ENCODE measurements at places on chromosomes 6 and 20.

DNA sequence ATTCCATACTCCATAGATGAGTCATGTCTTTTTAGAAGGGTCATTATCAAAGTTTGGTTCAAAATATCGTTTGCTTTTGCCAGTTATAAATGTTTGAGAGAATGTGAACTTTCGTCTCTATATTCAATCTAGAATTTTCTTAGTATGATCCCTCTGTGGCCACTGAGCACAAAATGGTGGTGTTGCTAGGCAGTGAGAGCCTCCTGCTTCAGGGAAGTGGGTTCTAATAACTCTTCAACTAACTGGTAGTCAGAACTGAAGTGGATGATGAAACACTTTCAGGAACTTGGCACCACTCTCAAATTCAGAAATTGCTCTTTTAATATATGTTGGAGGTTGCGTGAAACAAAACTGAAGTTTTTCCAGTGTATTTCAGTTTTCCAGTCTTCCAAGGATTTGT lies 125.0 kb upstream of the DOK5 start:
- no peak for DNase-seq

DNA sequence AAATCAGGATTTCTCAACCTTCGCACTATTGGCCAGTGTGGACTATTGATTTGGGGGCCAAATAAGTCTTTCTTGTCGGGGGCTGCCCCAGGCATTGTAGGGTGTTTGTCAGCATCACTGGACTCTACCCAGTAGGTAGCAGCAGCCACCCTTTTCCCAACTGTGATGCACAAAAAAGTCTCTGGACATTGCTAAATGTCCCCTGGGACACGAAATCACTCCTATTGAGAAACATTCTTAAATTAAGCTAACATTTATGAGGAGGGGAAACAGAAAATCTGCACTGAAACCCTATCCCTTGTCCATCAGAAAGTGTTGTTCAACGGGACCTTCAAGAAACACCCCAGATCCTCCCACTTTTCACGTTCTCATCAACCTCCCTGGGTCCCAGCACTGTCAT lies 54.2 kb downstream of the NFATC2 start:
- no peak for DNase-seq

GRCh38 chr6:140957386-140957785 lies 1175.3 kb upstream of the GJE1 start:
- DNase-seq, result no peak

DNA sequence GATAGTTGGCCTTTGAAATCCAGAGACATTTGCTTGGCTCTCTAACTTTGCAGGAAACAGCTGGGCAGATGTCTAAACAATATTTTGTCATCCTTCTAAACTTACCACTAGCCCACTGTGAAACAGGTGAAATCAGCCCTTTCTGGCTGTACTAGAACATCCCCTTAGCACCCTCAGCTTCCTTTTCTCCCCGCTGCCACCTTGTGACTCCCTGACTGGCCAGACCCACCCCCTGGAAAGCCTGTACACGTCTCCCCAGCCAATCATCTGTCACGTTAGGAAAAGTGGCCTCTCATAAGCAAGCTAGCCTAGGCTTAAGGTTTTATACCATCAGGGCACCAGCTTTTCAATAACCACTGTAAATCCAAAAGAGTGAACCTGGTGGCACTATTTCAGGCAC lies 88.6 kb upstream of the E2F3 start:
- no peak for DNase-seq

DNA sequence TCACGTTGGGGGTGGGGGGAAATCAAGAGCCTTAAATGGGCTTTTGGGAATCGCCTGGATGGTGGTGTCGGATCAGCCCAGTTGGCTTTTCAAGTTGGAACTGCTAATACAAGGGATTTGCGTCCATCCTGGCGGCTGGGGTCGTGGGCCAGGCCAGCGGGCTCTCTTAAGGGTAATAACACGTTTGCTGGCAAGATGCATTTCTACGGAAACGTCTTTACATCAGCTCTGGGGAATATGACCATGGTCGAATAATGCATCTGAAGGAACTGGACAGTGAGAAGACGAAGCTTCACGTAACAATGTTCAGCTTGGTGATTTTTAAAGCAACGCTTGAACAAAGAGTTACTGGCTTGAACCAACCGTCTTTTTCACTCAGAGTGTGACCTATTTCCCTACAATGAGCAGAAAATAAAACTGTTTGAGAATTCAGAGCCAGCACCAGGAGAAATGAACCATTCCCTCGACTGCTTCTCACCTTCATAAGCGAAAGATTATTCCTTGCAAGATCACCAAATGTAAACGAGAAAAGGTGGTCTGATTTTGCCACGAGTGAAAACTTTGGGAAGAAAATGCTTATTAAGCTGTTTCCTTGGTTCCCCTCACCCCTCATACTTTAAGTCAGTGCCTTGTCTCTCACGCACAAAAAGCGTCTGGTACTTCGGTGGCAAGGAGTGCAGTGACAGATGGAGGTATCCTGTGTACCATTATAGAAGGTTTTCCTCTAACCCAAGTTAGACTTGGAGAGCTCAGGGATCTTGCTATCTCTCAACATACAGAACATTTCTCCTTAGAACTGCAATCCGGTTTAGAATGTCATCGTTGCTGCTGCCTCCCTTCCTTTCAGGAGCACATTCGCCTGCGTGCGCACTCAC lies 1.4 kb upstream of the MARCKS start:
- DNase-seq, result no peak

- no peak for DNase-seq
These were observed 142.1 kb downstream of the TAF4 start for GRCh38 chr20:61923371-61924166.

DNA sequence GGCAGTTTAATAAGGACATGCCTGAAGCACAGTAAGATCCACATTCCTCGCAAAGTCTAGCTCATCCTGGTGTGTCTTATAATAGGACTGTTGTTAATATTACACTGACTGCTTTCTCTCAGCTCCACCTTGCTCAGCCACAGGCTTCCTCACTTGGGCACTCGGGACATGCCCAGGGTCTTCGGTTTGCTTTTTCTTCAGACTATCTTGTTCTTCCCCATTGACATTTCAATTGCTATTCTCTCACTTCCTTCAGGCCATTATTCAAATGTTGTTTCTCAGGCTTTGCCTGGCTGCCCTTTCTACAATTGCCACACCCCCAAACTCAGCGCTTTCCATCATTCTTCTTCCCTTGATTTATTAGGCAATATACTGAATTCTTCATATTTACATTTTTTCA lies 274.8 kb upstream of the RGS17 start:
- DNase-seq, result no peak

DNA sequence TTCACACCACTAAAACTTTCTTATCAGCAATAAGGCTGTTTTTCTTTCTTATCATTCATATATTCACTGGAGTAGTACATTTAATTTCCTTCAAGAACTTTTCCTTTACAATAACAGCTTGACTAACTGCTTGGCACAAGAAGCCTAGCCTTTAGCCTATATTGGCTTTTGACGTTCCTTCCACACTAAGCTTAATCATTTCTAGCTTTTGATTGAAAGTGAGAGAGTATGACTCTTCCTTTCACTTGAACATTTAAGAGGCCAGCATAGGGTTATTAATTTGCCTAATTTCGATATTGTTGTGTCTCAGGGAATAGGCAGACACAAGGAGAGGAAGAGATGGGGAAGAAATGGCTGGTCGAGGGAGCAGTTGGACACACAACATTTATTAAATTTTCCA lies 23.6 kb downstream of the THEMIS start:
- no peak for DNase-seq

- DNase-seq, result no peak
These were observed 45.8 kb downstream of the GCLC start for GRCh38 chr6:53499094-53499493.

DNA sequence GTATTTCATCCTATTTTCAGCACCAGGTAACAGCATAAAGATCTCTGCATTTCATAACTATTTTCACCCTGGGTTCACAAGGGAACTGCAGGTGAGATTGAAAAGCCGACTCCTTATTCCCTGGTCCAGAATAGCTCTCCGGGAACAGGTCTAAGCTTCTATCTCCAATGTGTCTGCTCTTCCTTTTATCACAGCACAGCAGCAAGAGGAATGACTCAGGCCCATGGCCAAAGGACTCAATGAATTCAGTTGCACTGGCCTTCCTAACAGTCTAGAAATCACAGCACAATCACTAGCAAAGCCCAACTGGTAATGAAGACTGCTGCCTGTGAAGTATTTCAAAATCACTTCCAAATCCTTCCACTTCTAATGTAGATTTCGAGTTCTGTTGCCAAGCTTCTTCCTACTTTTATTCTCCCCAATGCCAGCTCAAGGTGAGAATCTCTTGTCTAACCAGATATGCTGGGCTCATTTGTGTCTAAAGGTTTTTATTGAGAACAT lies 30.7 kb downstream of the HMGN3 start:
- DNase-seq, result no peak

- no peak for DNase-seq
These were observed 318.5 kb upstream of the MAP3K7 start for GRCh38 chr6:90905351-90905750.

DNA sequence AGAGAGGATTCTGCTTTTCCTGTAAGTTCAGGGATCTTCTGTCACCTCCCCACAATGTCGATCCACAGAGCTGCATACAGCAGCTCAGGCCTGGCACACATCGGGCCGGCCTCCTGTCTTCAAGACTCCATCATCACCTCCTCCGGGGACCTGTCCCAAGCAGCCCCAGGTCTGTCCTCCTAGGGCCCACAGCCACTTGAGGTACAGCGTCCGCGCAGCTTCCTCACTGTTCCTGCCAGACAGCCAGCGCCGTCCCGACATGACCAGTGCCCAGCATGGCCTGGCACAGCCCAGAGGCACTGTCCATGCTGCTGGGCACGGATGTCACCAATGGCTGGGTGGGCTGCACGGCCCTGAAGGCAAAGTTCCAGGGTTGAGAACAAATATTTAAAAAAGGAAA lies 101.6 kb downstream of the DLL1 start:
- DNase-seq, result no peak

- DNase-seq, result no peak
These were observed 28.6 kb upstream of the SPO11 start for GRCh38 chr20:57301026-57301425.

GRCh38 chr6:30044630-30045029 lies 16.4 kb upstream of the POLR1H start:
- no peak for DNase-seq

DNA sequence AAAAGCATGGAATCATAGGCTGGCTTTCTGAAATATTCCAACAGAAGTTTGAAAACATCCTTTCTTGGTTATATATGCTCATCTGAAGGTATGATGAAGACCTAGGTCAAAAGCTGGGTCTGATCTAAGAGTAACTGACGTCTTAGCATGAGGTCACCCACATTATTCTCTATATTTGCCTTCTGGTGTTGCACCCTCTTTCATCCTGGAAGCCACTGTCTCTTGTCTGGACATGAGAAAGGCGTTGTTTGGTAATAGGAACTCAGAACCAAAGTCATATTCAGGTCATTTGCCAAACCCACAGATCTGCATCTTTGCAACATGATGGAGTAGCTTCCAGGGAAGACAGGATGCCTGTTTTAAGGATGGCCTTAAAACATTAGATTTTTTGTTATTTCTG lies 17.6 kb downstream of the GABRR1 start:
- DNase-seq, result no peak

- DNase-seq, result no peak
These were observed 202.0 kb upstream of the GMDS start for GRCh38 chr6:2447318-2447920.

DNA sequence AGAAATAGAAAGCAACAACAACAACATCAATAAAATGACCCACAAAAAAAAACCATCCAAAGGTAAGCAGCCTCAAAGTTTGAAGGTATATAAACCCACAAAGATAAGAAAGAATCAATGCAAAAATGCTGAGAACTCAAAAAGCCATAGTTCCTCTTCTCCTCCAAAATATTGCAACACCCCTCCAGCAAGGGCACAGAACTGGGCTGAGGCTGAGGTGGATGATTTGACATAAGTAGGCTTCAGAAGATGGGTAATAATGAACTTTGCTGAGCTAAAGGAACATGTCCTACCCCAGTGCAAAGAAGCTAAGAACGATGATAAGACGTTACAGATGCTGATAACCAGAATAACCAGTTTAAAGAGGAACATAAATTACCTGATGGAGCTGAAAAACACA lies 188.8 kb upstream of the BTBD3 start:
- no peak for DNase-seq

DNA sequence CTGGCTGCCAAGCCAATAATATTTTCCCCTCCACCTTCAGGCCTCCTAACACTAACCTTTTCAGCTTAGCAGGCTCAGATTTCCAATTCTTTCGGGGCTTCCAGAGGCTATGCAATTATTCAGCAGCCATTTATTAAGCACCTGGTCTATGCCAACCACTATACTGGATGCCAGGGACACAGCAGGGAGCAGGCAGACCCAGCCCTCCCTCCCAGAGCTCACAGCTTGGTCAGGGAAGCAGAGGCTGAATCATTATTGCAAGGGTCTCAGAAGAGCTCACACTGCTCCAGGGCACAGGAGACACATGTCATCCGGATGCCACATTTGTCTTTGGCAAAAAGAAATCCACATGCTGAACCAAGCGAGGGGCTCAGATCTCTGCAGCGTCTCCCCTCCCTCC lies 1.3 kb downstream of the BPIFB1 start:
- no peak for DNase-seq

DNA sequence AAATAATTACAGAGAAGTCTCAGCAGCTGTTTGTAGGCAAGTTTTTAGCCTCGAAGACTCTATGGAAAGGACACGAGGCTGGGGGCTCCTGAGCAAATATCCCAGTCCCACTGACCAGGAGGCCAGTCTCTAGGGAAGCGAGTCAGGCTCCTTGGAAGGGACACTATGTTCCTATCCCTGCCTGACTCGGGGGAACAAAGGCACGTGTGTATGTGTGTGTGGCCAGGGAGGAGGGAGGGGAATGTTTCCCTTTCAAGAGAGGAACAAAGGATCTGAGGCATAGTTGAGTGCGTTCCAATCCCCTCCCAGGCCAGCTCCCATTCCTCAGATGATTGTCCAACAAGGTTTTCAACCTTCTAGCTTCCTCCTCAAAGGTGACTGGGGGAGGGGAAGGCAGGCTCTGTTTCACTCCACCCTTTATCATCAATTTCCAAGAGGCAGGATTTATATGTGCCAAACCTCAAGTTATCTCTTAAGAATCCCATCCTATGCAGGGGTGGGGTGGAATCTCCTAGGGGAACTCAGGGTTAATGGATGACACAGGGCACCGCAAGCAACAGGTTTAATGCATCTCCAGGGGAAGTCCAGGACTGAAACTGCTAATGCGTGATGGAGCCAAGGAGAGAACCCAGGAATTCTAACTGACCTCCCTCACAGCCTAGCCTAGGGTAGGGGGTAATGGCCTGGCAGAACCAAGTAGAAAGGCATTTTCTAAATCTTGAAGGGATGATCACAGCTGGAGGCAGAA lies 9.9 kb downstream of the BCL2L1 start:
- DNase-seq, result no peak
